ENCODE measurements at places on chromosomes 5 and 9. TPM values are rescaled to one million over a fixed set of nuclear protein-coding genes. Genes with fewer than 3 reads are reported as not detected.
A peak's percentile ranks its signal among the peaks of the same experiment; 100 is the strongest.

DNA sequence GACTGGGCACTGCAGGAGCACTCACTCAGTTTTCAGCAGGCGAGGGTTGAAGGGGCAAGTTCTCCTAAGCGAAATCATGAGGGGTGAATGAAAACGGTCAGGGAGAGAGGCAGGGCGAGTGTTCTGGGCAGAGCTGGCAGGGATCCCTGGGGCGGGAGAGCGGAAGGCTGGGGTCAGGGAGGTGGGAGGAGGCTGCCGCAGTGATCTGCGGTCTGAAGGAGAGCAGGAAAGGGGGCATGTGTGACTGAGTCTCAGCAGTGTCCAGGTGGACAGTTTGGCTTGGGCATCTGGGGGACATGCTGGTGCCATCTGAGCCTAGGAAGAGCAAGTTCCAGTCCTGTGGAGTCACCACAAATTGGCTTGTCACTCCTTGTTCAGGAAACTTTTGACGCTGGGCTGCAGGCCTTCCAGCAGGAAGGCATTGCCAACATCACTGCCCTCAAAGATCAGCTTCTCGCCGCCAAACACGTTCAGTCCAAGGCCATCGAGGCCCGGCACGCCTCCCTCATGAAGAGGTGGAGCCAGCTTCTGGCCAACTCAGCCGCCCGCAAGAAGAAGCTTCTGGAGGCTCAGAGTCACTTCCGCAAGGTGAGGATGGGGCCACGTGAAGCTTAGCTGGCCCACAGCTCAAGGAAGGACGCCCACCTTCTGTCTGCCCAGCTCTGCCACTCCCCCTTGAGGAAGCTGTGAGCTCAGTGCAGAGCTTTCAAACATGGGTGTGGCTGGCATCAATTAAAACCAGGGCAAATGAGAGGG lies 31.1 kb downstream of the DYNC2I2 start:
- H3K4me1 ChIP-seq = no peaks in the 10 kb centered on the region
- H3K4me3 ChIP-seq = no peak overlapping the region
- no peaks in the 10 kb centered on the region for H3K27me3 ChIP-seq
- H3K36me3 ChIP-seq = peaks cover 54% of the 10 kb centered on the region
- no peak overlapping the region for H3K27ac ChIP-seq
- no peak for DNase-seq

DNA sequence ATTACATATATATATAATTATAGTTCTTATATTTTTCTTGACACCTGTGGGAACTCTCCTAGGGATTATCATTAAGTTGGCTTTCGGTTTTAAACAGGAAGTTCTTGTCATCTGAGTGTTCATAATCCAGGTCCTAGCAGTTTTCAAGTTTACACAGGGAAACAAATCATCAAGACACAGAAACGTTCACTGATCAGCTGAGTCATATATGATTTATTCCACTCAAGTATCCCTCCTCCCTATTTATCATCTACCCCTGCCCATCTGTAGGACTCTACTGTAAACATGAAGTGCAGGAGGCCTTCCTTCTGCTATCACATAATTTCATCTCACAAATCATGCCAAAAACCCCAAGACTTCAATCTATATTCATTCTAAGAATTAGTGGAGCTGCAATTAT lies 6.3 kb downstream of the SLC25A51 start:
- no peaks in the 10 kb centered on the region for H3K27me3 ChIP-seq
- peaks cover 41% of the 10 kb centered on the region for H3K36me3 ChIP-seq
- peaks cover 20% of the 10 kb centered on the region for H3K4me1 ChIP-seq

GRCh38 chr9:22922222-22922621 lies 475.6 kb downstream of the DMRTA1 start:
- H3K27me3 ChIP-seq = no peaks in the 10 kb centered on the region
- H3K36me3 ChIP-seq = no peaks in the 10 kb centered on the region
- H3K27ac ChIP-seq = no peak overlapping the region
- DNase-seq = no peak
- no peaks in the 10 kb centered on the region for H3K4me1 ChIP-seq
- no peak overlapping the region for H3K4me3 ChIP-seq

DNA sequence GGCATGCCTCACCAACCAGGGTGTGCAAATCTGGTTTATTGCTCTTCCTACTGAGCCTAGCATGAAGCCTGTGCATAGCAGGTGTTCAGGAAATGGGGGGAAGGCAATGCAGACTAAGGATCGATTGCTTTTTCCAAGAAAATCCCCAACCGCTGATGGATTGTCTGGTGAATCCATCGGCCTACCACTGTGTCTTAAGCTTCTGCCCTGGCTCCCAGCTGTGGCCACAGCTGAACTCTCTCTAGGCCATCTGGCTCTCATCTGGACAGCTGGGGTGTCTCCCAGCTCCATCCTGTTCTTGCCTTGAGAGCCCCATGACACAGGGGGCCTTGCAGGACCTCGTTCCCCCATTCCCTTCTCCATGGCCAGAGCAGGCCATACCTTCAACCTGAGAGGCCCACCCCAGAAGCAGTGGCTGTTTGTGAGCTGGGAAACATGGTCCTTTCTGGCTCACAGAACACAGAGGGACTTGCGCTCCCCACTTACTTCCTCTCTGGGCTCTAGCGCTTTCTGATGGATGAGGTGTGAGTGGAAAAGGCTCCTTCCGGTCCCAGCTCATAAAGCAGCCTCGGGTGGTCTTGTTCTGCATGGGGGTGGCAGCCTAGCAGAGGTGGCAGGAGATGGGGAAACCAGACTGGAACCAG lies 41.8 kb downstream of the COL27A1 start:
- no peak overlapping the region for H3K27ac ChIP-seq
- H3K4me1 ChIP-seq = no peaks in the 10 kb centered on the region
- no peaks in the 10 kb centered on the region for H3K27me3 ChIP-seq

DNA sequence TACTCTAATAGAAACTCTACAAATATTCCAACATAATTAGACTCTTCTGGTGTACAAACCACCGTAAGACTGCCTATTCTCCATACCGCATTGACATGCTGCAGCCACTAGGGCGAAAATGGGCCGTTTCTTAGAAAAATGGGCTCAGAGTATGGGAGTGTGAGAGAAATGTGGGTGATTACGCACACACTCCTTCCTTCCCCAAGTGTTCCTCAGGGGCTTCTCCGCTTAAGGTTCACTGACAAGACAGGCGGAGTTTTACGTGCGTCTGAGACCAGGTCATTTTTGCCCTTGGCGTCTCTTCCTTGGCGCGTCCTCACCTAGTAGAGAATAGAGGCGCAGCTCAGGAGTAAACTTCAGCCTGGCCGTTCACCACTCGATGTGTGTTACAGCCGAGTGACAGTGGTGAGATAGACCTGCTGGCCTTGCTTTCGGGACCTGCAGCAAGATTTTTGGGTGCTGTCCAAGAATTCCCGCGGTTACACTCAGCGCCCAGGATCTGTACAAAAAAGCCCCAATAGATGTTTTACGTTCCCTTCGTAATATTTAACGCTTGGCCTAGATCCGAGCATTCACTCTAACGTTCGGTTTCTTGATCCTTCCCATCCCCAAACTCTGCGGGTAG lies 1.8 kb upstream of the NTRK2 start:
- no peaks in the 10 kb centered on the region for H3K36me3 ChIP-seq
- no peak for DNase-seq
- H3K4me3 ChIP-seq = no peak overlapping the region
- peaks cover 10% of the 10 kb centered on the region for H3K4me1 ChIP-seq
- peaks cover 54% of the 10 kb centered on the region for H3K27me3 ChIP-seq

- no peak for DNase-seq
- no peak overlapping the region for H3K27ac ChIP-seq
- H3K36me3 ChIP-seq = no peaks in the 10 kb centered on the region
- no peak overlapping the region for H3K4me3 ChIP-seq
Measured at GRCh38 chr5:173659423-173659822, 43.0 kb upstream of the BOD1 start.

DNA sequence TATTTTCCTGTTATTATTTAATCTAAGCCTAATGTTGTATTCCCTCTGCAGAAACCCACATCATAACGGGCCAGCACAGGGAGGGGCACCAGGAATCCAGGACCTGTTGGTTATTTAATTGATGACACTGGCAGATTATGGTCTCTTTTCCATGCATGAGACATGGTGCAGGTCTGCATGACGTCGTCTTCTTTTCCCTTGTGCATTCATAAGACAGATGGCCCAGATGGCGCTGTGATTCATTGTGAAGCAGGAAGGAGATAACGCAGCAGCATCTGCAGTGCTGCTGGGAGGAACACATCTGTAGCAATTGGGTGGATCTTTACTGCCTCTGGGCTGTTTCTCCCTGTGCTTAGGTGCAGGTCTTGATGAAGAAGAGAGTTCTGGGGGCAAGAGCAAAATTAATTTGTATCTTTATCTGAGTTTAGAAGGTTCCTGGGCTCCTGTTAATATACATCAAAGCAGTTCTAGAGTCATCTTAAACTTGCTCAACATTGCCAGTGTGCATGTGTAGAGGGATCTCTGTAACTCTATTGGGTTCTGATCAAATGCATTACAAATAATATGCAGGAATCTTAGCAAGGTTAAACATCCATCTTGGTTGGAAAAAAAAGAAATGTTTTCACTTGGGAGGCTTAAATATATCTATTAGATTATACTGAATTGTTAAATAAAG lies 176.1 kb downstream of the PCSK1 start:
- no peak overlapping the region for H3K4me3 ChIP-seq
- no peak for DNase-seq
- H3K4me1 ChIP-seq = no peaks in the 10 kb centered on the region
- H3K27ac ChIP-seq = no peak overlapping the region
- peaks cover 2% of the 10 kb centered on the region for H3K27me3 ChIP-seq

- peaks cover 62% of the 10 kb centered on the region for H3K4me1 ChIP-seq
- peaks cover 5% of the 10 kb centered on the region for H3K27me3 ChIP-seq
- DNase-seq = peak; percentile 70
- peak within 1 kb of the TSS; percentile 79 for H3K27ac ChIP-seq
- H3K4me3 ChIP-seq = peak within 1 kb of the TSS; percentile 85
- peaks cover 3% of the 10 kb centered on the region for H3K36me3 ChIP-seq
Measured at GRCh38 chr5:80959768-80960442, at the start of gene RASGRF2. Gene RASGRF2 (plus strand): TSS chr5:80960363. CDS start chr5:80960739, 376 bp downstream.

DNA sequence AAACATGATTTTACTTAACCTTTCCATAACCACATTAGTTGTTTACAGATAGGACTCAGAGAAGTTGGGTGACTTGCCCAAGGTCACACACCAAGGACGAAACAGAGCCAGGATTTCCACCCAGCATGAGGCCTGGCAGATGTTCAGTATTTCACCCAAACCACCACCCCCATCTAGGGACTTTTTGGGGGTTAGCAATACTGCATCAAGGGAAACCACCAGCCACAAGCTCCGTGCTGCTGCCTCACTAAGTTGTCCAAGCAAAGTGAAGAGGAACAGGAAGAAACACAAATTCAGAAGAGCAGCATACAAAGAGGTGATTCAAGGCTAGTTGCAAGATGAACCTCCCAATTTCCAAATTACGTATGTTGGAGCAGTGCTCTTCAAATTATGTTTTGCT lies 219.6 kb upstream of the RORB start:
- H3K4me3 ChIP-seq = peak overlapping the region; percentile 5
- peaks cover 2% of the 10 kb centered on the region for H3K27me3 ChIP-seq
- peaks cover 27% of the 10 kb centered on the region for H3K4me1 ChIP-seq
- H3K27ac ChIP-seq = peak overlapping the region; percentile 7
- peak; percentile 80 for DNase-seq
- H3K36me3 ChIP-seq = peaks cover 6% of the 10 kb centered on the region

- no peak overlapping the region for H3K4me3 ChIP-seq
- peaks cover 10% of the 10 kb centered on the region for H3K4me1 ChIP-seq
- H3K27me3 ChIP-seq = peaks cover 10% of the 10 kb centered on the region
- no peak for DNase-seq
- no peaks in the 10 kb centered on the region for H3K36me3 ChIP-seq
Measured at GRCh38 chr5:1014346-1014745, 5.7 kb downstream of the NKD2 start.

The BARHL1 gene
- total RNA-seq = not detected

The LHX3 gene
- total RNA-seq = not detected

The WNT8A gene
- not detected for total RNA-seq

All from activated CD8-positive, alpha-beta T cell treated with anti-CD3 and anti-CD28 coated beads, Interleukin-2, amount 10 ng/mL, durations not matched to agents 7 days and 5 days (primary cell).